ENCODE measurements at places on chromosomes 3 and 15.
A peak's percentile ranks its signal among the peaks of the same experiment; 100 is the strongest.

GRCh38 chr15:93709708-93710107, 521.7 kb upstream of the MCTP2 start:
- no peak for DNase-seq

DNA sequence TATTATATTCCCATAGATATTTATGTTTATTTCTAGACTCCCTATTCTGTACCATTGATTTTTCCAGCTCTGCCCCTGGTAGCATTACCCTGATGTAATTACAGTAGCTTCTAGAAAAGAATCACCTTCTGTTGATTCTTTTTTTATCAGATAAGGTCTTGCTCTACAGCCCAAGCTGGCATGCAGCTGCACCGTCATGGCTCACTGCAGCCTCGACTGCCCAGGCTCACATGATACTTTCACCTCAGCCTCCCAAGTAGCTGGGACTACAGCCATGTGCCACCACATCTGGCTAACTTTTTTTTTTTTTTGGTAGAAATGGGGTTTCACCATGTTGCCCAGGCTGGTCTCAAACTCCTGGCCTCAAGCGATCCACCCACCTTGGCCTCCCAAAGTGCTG, 41.8 kb downstream of the SLC24A1 start:
- no peak for DNase-seq

GRCh38 chr15:90221246-90221900, 12.4 kb downstream of the CIB1 start:
- peak; percentile 79 for DNase-seq

DNA sequence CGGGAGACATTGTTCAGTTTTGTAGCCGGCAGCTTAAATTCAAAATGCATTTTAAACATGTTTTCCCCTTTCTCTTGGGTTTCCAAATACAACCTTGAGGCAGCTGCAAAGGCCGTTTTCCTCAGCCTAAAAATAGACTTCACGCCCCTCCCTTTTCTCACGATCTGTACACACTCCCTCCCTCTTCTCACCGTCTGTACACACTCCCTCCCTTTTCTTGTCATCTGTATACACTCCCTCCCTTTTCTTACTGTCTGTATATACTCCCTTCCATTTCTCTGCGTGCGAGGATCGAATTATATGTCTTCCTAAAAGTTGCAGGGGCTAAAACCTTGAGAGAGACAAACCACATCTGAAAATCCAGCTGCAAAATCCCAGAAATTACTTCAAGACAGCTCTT, 8.9 kb downstream of the MUC4 start:
- DNase-seq = peak; percentile 63

- DNase-seq = no peak
These were observed 153.7 kb upstream of the BFSP2 start for GRCh38 chr3:133246119-133246518.

DNA sequence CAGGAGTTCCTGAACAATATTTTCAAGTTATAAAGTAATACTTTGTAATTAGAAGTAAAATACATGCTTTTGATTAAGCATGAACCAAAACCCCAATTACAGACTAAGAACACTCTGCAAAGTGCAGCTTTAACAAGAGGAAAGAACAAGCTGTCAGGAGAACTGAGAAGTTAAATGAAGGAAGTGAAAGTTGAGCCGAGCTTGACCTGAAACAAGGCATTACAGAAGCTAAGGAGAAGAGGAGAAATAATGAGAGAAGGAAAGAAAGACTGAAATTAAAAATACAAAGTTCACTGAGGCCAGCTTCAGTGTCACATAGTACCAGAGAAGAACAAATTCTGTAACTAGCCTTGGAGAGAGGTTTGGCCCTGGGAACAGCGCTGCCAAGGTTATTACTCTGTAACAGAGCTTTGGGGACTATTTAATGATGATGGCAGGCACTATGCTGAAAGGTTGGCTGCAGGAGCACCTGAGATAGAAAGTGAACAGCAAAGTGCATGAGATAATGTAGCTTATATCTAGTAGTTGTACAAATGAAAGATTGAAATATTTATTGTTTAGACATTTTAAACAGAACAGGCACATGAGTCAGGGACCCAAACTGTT, 241.9 kb upstream of the PEX5L start:
- DNase-seq = no peak

- no peak for DNase-seq
These were observed 472 bp downstream of the BSN start for GRCh38 chr3:49554633-49555265.

GRCh38 chr3:69805491-69805890, 66.2 kb downstream of the MITF start:
- no peak for DNase-seq

- no peak for DNase-seq
These were observed 76.4 kb downstream of the AKAP13 start for GRCh38 chr15:85456798-85457197.
